H54 (cell line): ENCODE measurements at places on chromosomes 16 and 17.

DNA sequence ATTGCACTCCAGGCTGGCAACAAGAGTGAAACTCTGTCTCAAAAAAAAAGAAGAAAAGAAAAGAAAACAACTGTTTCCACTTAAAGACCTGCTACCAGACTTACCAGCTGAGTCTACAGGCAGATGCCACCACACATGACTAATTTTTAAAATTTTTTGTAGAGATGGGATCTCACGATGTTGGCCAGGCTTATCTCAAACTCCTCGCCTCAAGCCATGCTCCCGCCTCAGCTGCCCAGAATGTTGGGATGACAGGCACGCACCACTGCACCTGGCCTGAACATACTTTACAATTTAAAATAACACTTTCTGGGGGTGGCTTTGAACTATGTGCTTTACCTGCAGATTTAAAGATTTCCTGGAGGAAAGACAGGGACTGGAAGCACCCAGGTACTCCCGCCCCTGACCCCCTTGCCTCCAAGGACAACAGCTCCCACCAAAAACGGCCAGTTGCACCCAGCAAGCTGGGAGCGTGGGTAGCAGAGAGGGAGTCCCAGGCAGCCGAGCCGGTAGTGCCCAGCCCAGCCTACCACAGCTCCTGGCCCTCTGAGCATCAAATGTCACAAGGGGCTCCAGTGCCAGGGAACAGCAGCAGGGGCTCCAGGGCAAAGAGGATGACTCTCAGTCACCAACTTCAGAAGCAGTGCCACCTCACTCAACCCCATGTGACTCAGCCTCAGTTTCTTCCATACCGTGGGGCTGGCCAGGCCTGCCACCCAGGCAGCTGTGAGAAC, 262.9 kb downstream of the PARN start:
- no peak for DNase-seq

DNA sequence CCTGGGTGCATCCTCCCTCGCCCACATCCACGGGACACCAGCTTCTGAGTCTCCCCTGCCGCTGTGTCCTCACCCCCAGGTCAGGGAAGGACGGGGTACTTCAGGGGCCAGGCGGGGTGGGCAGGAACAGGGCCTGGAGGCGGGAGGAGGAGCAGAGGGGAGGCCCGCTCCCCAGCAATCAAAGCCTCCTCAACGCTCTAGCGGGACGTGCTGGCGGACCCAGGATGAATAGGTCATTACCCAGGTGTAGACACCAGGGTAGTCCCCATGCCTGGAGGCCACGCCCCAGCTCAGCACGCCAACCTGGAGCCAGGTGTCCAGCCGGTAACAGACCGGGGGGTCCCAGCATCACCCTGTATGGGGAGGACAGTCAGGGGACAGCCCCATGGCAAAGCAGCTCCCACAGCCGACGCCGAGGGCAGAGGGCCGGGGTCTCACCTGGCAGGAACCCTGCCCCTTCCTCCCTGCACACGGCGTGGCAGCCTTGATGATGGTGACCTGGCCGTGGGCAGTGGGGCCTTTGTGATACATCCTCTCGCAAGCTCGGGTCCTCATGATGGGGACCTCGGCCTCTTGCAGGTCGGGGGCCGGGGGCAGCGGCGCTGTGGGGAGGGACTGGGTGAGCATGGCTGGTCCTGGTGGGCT, 24.2 kb downstream of the TPSD1 start:
- DNase-seq, result no peak

GRCh38 chr17:56781906-56782305, 51.8 kb downstream of the C17orf67 start:
- no peak for DNase-seq

DNA sequence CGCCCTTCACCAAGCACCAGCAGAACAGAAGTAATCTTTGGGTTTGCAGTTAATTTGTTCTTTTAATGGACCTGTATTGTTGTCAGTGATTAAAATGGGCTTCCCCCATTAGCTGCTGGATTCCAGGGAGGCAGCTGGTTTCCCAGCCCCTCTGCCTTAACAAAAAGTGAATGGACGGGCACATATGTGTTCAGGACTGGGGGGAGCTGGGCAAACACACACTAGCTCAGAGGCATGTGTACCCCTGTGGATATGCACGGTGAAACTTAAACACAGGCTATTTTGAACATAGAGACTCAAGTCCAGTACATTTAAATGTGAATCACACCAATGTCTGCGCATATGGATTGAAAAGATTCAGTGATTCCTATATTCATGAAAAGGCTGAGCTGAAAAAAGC, 25.5 kb upstream of the TMEM132E start:
- DNase-seq, result no peak

DNA sequence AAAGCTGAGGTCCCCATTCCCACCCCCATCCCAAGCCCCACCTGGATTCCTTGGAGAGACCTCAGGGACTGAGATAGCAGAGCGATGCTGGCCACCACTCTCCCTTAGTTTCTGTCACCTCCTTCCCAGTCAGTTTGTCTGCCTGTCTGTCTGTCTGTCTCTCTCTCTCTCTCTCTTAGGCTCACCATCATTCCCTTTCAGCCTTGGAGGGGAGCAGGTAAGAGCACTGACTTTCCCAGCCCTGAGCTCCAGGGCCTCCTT, 5.9 kb downstream of the CD300LB start:
- DNase-seq, result no peak

DNA sequence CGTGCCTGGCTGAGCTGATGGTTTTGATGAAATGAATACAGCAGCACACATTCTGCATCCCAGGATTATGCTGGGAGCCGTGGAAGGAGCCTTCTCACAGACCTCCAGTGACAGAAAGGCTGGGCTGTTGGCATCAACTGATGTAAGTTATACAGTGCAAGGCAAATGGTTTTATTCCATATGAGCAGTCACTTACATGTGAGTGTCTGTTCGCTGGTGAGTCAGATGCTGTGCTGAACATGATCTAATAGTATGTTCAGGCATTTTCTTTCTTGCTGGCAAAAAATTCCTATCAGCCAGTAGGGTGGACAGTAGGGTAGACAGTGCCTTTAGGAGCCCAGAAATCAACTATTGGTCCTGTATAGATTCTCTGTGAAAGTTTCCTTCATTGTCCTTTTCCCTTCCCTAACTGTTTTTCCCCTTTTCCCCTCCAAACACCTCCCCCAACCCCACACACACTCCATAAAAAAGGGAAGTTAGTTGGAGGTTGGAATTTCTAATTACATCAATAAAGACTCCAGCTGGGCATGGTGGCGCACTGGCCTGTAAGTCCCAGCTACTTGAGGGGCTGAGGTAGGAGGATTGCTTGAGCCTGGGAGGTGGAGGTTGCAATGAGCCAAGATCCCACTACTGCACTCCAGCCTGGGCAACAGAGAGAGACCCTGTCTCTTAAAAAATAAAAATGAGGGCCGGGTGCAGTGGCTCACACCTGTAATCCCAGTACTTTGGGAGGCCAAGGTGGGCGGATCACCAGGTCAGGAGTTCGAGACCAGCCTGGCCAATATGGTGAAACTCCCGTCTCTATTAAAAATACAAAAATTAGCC, 36.2 kb downstream of the LDHD start:
- DNase-seq, result peak; percentile 68

DNA sequence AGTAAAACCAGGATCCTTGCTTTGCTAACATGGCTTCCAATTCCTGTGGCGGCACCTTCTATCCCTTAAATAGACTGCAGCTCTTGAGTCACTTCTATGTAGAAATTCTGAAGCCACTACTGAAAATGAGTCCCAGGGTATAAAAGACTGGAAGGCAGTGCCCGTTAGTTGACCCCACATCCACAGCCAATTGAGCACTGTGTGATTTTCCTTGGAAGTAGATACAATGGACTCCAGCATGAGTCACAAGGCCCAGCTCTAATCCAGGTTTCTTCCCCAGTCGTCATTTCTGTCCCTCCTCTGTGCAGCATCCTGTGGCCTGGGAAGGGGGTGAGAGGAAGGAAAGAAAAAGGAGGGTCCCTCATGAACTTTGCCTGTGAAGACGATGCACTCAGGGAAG, 69.5 kb downstream of the HLF start:
- no peak for DNase-seq

DNA sequence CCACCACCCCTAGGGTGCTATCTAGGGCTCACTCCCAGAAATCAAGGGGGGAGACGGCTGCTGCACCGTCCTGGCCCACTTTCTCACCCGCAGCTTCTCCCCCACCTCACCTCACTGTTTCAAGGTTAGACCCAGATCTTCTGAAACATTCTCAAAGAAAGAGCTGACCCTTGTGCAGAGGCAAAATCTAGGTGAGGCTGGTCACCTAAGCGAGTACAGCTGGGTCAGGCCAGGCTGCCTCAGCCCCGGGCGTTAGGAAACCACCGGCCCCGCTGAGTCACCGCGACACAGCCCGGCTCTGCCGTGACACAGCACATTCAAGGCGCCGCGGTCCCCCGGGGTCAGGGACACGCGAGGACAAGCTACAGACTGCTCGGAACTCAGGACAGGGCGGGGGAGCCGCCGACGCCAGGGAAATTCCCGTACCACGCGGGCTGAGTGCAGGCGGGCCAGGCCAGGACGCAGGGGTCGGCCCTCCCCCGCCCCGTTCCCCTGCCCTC, 27.1 kb downstream of the GNPTG start:
- DNase-seq, result peak; percentile 95

GRCh38 chr17:58541249-58541648, 26.8 kb upstream of the MTMR4 start:
- no peak for DNase-seq

DNA sequence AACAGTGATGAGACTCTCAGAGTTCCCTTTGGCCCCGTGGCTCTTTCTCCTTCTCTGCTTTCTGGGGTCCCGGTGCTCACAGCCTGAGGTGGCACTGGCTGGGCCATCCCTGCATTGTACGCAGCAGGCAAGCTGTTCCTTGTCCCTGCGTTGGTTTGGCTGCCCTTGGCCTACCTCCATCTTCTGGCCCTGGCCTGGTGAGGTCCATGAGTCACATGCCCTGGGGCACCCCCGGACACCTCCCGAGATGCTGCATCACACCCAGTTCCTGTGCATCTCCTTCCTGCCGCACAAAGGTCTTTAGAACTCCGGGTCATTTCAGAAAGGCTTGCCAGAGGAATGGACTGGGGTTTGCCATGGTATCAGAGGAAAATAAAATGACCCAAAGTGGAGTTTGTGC, 9.5 kb downstream of the SULT1A2 start:
- DNase-seq, result peak; percentile 93

DNA sequence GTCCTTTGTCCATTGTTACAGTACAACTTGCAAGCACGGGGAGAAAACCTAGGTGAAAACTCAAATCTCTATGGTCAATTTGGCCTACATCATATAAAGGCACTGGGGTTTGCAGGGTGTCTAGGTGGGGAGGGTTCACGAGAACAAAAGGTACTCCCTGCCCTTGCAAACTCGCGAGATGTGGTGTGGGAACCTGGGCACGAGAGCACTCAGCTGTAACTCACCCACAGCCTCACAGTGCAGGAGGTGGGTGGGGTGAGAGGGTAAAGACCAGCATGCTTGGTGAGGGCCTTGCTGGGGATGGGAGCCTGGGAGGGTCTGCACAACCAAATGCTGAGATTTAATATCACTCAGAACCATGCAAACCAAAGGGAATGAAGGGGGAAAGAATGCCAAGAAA, 18.4 kb upstream of the ZNF594 start:
- no peak for DNase-seq

- no peak for DNase-seq
These were observed 28.5 kb upstream of the MEAK7 start for GRCh38 chr16:84532855-84533486.

DNA sequence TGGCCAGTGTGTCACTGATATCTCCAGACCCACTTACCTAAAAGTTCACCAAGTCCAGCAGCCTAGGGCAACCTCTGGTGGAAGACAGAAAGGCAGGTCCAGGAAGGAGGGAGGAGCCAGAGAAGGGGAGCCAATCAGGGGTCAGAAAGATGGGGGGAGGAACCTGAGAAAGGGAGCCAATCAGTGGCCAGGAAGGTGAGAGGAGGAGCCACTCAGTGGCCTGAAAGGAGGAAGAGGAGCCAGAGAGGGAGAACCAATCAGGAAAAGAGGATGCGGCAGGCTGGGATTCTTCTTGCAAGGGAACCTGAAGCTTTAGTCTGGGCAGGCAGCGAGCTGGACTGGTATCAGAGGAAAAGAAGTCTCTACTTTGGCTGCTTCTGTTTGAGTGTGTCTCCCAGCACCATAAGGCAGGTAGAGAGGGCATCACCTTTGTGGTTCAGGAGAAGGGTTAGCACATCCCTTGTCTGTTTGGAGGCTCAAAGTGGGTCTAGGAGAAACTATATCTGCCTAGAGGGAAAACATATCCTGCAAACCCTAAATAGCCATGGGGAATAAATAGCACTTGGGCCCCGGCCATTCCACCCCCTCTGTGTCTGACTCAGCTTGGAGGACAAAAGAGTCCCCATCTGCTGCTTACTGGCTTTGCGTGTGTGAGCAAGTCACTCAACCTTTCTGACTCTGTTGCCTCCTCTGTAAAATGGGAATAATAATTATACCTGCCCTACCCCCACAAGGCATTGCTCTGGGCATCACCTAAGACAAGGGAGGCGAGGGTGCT, 43.4 kb upstream of the CRHR1 start:
- peak; percentile 83 for DNase-seq

- no peak for DNase-seq
These were observed 21.6 kb upstream of the METRNL start for GRCh38 chr17:83057793-83058265.

- no peak for DNase-seq
These were observed 269.7 kb upstream of the ASIC2 start for GRCh38 chr17:33562792-33563191.

- DNase-seq, result no peak
These were observed 581.4 kb downstream of the CDH11 start for GRCh38 chr16:64540434-64540833.

GRCh38 chr17:76523084-76524037, 14.1 kb downstream of the CYGB start:
- peak; percentile 87 for DNase-seq

GRCh38 chr16:27313422-27314160, at the start of gene IL4R:
TSS of gene IL4R (plus strand) at chr16:27313974. CDS start at chr16:27340204, 26,230 bp downstream.
- peak; percentile 55 for DNase-seq

- peak; percentile 48 for DNase-seq
These were observed 5.2 kb upstream of the NUBP1 start for GRCh38 chr16:10738231-10739077.
